ENCODE measurements at places on chromosomes 1 and 21.

- DNase-seq = no peak
These were observed 1.1 kb downstream of the CEP350 start for GRCh38 chr1:179955731-179956130.

DNA sequence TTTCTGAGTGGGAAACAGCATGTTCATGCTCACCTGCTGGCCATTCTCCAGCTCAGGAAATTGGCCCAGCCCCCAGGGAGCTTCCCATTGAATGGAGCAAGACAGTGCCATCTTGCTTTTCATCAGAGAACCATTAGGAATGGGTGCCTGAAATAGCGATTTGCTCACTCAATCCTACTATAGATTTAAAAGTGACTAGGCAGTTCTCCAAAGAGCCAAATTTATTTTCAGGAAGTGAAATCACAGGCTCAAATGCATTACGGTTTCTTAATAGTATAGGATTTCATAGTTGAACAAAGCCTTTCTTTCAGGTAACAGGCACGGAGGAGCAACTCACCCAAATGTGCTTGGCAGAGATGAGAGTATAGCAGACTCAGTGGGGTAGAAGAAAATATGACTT is 272.1 kb downstream of the GRIK1 start:
- no peak for DNase-seq

DNA sequence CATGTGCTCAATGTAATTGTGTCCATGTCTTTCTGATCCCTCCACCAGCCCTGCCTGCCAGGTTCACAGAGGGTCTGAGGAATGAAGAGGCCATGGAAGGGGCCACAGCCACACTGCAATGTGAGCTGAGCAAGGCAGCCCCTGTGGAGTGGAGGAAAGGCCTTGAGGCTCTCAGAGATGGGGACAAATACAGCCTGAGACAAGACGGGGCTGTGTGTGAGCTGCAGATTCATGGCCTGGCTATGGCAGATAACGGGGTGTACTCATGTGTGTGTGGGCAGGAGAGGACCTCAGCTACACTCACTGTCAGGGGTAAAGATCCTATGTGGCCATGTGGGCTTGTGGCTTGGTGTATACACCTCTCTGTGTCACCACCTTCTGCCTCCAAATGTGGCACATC is 91.4 kb downstream of the OBSCN start:
- DNase-seq = no peak

DNA sequence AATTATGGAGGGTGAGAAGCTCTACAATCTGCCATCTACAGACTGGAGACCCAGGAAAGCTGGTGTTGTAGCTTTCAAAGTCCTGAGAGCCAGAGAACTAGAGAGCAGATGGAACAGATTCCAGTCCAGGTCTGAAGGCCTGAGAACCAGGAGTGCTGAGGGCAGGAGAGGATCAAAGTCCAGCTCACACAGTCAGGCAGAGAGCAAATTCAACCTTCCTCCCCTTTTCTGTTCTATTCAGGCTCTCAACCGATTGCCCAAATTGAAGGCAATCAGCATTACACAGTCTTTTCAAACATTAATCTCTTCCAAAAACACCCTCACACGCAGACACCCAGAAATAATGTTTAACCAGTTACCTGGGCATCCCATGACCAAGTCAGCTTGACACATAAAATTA is 2.5 kb upstream of the TMPRSS2 start:
- no peak for DNase-seq

DNA sequence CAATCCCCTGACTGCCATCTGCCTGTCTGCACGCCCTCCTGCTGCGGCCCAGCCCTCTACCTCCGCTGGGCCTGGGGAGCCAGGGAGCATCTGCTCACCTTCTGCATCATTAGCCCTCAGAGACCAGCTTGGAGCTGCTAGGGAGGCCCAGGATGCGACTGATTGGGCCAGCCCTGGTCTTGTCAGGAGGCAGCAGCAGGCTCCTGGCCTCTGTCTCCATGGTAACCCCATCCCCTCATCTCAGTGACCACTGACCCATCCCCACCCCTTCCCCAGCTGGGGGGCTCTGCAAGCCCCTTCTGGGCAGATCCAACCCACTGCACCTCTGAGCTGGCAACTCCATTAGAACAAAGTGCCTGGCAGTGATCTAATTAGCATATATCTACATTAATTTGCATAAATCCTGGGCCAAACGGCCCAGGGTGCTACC is 37.7 kb downstream of the NKAIN1 start:
- DNase-seq = no peak

DNA sequence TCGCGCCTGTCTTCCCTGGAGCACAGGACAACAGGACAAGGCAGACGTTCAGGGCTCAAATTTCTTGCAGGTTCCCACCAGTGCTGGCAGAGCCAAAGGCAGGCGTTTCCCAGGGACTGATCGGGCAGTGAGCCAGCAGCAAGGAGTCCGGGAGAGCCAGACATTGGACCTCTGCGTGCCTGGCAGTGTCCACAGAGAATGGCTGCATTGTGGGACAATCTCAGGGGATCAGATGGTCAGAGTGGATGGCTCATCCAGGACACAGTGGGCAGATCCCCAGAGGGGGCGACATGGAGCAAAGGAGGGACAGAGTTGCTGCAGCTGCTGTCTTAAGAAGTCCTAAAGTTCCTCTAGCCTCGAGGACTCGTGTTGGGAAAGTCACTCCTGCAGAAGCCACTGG is 4.6 kb downstream of the TMEM63A start:
- peak; percentile 61 for DNase-seq

GRCh38 chr1:59314776-59315528 is 18.1 kb downstream of the FGGY start:
- DNase-seq = no peak

- DNase-seq = peak; percentile 80
These were observed 39.2 kb downstream of the CDK18 start for GRCh38 chr1:205543351-205544301.

DNA sequence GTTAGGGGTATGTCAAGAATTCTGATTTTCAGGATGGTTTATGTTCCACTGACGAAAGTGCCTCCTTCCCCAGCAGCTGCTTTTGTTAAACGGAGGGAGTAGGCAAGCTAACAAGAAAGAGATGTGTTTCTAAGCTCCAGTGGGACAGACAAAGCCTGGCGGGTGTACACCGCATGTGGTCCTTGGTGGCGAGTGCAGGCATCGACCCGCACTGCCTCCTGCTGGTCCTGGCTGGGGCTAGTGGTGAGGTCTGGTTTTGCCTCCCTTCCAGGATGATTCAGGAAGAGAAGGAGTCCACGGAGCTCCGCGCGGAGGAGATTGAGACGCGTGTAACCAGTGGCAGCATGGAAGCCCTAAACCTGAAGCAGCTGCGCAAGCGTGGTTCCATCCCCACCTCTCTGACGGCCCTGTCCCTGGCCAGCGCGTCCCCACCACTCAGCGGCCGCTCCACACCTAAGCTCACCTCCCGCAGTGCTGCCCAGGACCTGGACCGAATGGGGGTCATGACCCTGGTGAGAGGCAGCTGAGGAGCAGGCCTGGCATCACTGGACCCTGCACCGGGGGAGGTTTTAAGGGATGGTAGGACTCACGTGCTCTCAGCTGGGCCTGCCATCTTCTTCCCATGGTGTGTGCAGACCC is 29.0 kb downstream of the PPFIA4 start:
- no peak for DNase-seq

DNA sequence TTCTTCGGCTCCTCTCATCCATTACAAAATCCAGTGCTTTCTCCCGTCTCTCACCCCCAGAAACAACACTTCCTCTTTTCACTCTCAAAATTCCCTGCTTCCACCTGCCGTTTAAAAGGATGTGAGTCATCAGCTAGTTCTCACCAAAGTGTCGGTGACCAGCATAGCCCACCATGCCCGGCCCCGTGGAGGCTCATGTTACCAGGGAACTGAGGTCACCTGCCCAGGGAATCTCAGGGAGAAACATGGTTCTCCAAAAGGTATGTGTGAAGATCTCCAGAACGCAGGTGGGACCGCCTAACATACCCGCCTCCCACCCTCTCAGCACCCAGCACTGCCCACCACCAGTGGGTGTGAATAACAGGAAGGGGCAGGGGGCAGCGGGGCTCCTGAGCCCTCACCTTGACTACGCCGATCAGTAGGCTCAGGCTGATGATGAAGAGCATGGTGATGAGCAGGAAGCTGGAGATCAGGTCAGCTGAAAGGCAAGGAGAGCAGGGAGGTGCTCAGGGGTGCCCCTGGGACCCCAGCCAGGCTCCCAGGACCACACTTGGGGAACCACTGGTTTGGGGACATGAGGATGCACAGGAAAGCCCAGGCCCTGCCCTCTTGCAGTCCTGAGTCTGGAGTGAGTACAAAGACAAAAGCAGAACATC is 16.2 kb downstream of the LAPTM5 start:
- DNase-seq = no peak

DNA sequence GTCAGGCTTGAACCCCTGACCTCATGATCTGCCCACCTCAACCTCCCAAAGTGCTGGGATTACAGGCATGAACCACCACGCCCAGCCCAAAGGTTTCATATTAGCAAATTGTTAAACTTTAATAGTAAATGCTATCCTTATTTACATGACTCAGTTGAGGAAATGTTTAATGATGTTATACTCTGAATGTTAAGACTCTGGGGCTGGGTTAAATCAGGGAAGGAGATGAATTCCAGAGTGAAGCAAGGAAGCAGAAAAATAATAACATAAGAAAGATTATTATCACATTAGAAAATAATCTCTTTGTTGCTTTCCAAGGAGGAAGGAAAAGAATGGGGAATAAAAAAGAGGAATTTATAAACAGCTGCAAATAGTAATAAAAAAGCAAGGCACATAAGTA is 105.3 kb downstream of the PTGS2 start:
- DNase-seq = no peak

DNA sequence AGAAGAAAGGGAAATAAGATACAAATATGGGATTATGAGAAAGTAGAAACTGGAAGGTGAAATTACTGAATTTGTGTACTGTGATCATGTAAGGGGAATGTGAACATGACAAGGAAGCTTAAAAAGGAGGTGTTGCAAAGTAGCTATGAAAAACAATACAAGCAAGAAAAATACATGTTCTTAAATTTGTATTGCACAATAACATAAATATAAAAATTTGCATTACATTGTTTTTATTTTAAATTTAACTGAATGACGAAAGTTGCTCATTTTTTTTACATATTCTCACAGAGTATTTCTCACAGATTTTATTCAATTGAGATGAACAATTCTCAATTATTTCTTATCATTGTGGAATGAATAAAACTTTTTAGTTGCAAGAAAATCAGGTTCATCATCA is 874.8 kb downstream of the AMY1C start:
- DNase-seq = no peak

DNA sequence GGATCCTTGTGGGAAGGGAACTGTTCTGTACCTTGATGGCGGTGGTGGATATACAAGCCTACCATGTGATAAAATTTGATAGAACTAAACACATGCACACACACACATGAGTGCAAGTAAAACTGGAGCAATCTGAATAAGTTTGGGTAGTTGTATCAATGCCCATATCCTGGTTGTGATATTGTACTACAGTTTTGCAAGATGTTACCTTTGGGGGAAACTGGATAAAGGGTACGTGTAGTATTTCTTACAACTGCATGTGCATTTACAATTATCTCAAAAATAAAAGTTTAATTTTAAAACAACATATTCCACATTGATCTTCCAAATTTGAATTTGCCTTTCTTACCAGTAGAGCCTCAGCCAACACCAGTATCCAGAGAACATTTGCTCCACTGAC is 99.6 kb downstream of the DTL start:
- no peak for DNase-seq

GRCh38 chr1:18552631-18553030 is 71.9 kb downstream of the KLHDC7A start:
- no peak for DNase-seq

DNA sequence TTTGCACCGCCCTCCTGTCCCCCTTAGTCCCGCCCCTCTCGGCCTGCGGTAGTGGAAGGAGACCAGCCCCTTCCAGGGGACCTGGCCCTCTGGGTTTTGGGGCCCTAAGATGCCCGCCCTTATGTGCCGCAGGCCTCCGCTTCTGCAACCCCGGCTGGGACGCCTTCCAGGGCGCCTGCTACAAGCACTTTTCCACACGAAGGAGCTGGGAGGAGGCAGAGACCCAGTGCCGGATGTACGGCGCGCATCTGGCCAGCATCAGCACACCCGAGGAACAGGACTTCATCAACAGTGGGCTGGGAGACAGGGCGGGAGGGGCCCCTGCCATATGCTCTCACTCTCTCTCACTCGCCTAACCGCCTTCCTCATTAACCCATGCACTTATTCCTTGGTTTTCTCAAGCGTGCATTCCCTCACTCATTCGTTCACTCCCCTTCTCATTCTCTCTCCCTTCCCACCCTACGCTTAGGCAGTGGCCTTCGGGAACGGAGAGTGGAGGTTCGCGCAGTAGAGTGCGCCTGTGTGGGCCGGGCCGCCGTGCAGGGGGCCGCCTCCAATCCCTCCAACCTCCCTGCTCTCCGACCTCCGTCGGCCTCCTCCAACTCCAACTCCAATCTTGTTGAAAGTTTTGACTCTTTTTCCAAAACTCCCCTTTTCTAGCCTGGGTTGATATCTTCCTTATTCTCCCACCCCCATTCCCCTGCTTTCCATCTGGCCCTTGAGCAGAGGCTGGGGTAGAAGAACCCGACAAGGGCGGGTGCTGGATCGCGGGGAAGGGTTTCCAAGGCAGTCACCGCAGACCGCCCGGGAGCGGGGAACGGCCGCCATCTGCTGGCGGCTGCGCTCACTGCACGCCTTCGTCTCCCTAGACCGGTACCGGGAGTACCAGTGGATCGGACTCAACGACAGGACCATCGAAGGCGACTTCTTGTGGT is 15.2 kb downstream of the BCAN start:
- DNase-seq = peak; percentile 45

GRCh38 chr1:34645919-34646318 is 108.9 kb upstream of the GJB5 start:
- DNase-seq = no peak

DNA sequence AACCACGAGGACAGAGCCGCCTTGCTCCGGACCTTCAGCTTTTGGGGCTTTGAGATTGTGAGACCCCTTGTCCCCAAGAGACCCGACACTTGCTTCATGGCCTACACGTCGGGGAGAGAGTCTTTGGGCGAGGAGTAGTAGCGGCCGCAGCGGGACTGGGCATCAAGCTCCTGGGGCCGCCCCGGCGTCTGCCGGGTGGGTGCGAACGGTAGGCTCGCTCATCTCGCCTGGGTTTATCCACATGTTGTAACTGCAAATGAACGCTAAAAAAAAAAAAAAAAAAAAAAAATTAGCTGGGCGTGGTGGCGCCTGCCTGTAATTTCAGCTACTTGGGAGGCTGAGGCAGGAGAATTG is 27.9 kb upstream of the RLF start:
- DNase-seq = no peak

DNA sequence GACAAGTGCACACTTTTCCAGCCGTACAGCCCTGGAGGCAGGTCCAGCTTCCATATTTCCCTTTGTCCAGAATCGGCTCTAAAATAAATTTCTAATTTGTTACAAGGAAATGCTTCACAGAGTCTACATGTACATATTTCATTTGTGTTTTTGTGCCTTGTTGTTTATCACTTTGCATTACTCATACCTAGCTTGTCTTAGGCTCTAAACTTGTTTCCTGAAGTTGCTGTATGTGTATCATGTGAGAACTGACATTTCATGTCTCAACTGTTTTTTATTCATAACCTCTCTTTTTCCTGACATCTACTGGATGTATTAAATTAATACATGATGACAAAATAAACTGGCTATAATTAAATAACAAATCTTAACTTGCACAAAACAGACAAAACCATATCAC is 7.5 kb downstream of the CYYR1 start:
- DNase-seq = no peak

GRCh38 chr21:17501107-17502006 is 11.5 kb upstream of the CXADR start:
- DNase-seq = no peak

GRCh38 chr21:34908419-34909055 is 140.6 kb downstream of the RUNX1 start:
- DNase-seq = peak; percentile 68
